ENCODE measurements at places on chromosomes 1 and 21.

DNA sequence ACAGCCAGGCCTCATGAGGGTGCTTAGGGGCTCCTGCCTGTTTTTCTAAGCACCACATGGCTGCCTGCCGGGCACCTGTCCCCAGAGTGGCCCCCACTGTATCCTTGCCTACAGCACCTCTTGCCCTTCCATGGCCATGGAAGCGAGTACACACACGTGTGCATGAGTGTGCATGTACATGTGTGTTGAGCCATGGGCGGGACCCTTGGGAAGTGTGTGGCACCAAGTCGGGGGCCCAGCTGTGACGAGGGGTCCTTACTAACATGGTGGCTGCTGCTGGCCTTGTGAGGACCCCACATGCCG lies 25.8 kb downstream of the KRTAP10-1 start:
- DNase-seq, result no peak

DNA sequence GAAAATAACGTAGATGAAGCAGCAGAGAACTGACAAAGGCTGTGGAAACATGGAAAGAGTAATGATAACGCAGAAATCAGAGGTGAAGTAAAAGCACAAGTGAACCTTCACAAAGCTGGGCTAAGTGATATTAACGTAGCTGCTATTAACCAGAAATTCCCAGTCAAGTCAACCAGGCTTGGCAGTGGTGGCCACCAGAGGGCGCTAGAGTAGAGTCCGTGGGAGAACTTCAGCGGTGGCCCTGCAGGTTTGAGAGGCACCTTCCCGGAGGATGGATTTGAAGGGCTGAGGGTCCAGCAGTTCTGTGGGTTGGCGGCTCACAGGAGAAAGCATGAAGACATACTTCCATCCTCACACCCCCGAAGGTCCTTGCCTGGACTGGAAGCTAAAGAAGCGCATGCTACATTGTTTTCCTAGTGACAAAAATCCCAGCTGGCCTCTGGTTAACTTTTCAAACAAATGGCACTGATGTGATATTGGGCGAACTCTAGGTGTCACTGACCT lies 81.7 kb upstream of the ZNF648 start:
- peak; percentile 72 for DNase-seq

GRCh38 chr1:107776900-107777663 lies 187.9 kb downstream of the VAV3 start:
- DNase-seq, result no peak

DNA sequence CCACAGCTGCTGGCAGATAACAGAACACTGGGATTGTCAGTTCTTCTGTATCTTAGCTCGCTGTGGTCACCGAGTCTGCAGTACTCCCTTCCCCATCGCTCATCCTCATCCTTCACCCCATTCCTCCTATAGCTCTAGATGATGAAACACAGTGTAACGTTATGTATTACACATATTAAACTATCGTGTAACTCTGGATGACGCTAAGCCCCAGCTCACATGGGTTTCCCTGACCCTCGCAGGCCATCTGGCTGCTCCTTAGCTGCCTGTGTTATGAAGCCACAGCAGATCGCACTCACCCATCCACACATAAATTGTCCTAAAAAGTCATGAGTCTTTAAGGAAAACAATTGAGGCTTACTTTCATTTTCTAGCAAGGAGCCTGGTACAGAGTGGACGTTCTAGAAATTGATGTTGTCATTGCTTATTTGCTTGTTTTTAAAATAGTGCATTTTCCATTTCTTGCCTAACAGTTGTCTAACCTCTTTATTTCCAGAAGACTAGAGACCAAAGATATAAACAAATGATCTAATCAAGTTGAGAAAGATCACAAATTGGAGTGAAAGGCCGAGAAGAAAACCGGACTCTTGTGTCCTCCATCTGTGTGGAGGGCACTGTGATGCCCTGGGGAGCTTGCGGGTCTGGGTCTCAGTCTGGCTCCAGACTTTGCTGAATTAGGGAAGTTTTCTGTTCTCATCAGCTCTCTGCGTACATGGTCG lies 24.3 kb upstream of the PCP4 start:
- DNase-seq, result no peak

DNA sequence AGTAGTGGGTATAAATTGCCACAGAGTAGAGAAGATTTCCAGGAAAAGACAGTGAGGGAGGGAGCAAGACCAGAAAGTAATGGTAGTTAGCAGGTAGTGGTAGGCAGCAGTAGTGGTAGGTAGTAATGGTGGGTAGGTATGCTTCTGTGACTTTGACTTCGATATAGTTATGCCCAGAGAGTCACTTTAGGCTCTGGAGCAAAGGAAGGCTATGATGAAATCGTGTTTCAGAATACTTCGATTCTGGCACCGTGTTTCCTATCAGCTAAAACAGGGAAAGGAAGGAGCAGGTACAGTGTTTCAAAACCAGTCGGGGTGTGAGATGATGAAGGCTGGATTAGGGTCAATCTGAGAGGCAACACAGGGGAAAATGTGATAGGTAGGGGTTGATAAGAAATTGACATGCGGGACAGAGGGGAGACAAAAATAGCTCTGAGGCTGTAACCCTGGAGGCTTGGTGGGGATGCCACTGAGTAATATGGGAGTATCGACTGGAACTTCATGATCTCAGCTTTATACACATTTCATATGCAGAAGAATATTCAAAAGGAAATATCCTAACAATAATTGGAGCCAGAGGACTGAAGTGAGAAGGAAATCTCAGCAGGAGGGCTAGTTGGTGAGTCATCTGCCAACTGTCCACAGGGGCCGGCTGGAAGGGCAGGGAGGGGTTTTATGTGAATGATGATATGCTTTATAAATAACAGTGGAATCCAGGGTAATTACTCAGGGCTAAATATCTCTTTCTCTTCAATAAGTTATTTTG lies 25.2 kb upstream of the TRIM45 start:
- DNase-seq, result peak; percentile 98
